ENCODE measurements at places on chromosomes 5 and 9. TPM values are rescaled to one million over a fixed set of nuclear protein-coding genes. Genes with fewer than 3 reads are reported as not detected.

DNA sequence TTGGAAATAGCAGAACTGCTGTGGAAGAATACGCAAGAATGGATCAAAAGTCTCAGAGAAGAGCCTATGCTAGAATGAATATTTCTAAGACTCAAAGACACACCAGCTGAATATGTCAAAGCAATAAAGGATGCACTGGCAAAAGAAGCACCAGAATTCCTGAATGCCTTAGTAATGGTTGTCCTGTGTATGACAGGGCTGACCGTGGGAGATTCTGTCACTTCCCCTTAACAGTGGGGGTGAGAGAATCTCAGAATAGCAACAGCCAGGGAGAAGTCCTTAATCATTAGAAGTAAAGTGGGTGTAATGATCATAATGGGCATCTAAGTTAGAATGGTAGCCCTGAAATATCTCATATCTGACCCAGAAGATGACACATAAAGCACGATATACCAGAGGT lies 14.6 kb upstream of the PRR16 start:
- no peak for DNase-seq

NUTM2F gene
- not detected for polyA plus RNA-seq

- DNase-seq = no peak
Observed at GRCh38 chr5:179422908-179423481, 77.7 kb upstream of the ADAMTS2 start.

DNA sequence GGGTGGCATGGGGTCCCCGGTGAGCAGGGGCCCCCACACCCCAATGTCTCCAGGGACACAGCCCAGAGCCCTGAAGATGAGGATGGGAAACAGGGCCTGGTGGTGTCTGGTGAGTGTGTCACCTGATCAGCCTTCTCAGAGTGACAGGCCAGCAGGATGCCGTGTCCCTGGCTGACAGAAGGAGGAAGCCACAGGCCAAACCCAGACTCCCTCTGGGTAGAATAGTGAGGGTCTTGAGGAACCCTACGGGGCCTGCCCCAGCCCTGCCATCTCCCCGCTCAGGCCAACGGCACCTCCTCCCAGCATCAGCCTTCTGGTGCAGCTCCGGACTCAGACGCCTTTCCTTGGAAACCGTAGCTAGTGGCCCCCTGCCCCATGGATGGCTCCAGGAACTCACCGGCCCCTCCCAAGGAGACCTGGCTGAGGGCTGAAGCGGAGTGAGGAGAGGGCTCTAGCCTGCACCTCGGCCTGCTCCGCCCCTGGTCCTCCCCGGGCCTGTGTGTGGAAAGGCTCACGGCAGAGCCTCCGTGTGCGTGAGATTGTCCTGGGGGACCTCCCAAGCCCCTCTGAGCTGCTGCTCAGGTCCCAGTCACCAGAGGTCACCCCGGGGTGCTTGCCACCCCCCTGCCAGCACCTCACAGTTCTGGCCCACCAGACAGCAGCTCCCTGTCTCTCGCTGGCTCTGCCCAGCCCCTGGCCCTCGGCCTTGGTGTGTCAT lies 6.0 kb downstream of the RALGDS start:
- DNase-seq = no peak

KCNIP1 gene
- 13.7 TPM for polyA plus RNA-seq
